ENCODE measurements at places on chromosomes 11 and 22.

- no peak for DNase-seq
Observed at GRCh38 chr11:112238041-112238440, 11.8 kb downstream of the PTS start.

- DNase-seq = no peak
Observed at GRCh38 chr11:64522036-64522435, 69.0 kb upstream of the SLC22A12 start.

- no peak for DNase-seq
Observed at GRCh38 chr11:2869134-2869526, 16.4 kb downstream of the CDKN1C start.

DNA sequence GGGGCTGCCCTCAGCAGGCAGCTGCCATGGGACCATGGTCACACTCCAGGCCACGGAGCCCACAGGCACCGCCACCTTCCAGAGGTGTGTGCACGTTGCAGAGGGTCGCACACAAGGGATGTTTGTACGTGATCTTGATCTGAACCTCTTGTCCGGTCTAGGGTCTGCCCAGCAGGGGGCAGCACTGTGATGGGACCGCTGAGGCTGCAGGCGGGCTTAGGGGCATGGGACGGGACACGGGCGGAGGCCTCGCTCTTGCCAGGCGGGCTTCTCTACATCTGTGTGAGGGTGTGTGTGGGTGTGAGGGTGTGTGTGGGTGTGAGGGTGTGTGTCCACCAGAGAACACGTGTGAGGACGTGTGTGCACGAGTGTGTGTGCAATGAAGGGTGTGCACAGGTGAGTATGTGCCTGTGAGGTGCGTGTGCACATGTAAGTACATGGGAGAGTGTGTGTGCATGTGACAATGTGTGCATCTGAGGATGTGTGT lies 52.4 kb downstream of the CACNA1I start:
- DNase-seq = peak; percentile 51

DNA sequence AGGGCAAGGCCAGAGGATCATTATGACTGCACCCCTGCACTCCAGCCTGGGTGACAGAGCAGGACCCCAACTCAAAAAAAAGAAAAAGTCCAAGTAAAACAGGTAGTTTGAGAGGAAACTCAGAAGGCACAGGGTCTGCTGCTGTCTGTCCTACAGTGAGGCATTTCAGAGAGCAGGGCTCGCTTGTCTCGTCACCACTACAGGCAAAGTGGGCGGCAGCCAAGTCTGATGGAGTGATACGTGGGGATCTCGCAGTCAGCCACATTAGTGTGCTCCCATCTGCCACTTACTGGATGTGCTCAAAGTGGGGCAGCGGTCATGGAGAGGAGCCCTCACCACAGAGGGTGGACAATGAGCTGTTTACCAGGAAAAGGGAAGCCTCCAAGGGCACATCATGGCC lies 42.1 kb downstream of the PI4KA start:
- DNase-seq = no peak

DNA sequence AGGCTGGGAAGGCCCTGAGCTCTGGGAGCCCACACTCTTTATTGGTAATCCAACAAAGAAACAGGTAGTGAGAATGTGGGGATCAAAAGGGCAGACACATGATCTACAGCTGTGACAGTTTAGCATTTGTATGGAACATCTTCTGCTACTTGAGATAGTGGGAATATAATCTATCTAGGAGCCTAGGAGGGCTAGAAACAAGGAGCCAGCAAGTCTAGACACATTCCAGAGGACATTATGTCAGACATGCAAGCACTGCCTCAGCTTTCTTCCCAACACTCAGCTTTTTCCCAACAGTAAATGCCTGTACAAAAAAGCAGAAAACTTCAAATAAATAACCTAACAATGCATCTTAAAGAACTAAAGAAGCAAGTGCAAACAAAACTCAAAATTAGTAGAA lies 1150.6 kb upstream of the RAG2 start:
- no peak for DNase-seq

GRCh38 chr22:23029521-23030228 lies 40.6 kb upstream of the GNAZ start:
- no peak for DNase-seq

DNA sequence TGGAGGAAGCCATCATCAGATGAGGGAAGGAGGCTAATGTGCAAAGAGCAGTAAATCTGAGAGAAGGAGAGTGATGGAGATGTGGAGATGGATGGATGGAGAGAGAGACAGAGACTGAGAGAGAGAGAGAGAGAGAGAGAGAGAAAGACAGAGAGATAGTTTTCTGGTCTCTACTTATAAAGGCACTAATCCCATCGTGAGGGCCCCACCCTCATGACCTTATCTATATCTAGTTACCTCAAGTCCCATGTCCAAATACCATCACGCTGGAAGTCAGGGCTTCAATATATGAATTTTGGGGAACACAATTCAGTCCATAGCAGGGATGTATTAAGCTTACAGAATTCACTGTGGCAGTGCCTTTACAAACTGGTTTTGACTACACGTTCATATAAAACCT lies 21.2 kb upstream of the ELF5 start:
- no peak for DNase-seq

DNA sequence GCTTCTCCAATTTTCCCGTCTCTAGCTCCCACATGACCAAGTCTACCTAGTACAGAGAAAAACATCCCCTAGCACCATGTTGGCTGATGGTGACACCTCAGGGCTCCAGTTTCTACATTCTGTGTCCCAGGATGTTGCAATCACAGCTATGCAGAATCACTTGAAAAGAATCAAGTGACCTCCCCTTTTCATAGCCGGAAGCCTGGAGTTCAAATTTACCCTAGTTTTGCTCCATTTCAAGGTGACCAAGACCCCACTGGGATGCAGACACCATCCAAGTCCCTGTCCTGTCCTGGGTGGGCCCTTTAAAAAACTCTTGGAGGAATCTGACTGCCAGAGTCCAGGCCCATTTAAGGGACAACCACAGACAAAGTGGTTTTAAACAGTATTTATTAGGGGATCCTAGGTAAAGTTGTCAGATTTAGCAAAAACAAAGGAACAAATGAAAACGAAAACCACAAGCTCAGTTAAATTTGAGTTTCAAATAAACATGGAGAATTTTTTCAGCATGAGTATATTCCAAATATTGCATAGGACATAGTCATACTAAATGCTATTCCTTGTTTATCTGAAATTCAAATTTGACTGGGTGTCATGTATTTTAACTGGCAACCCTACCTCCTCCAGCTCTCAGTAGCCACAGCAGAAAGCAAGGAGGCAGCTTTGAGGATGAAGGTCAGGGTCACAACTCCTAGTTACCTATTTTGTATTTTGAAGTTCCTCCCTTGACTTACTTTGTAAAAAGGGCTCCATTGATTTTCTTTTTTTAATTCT lies 52.4 kb downstream of the MIAT start:
- no peak for DNase-seq

GRCh38 chr11:118265954-118266353 lies 1.9 kb upstream of the MPZL2 start:
- no peak for DNase-seq

GRCh38 chr11:27626269-27626937 lies 73.9 kb downstream of the BDNF start:
- no peak for DNase-seq

DNA sequence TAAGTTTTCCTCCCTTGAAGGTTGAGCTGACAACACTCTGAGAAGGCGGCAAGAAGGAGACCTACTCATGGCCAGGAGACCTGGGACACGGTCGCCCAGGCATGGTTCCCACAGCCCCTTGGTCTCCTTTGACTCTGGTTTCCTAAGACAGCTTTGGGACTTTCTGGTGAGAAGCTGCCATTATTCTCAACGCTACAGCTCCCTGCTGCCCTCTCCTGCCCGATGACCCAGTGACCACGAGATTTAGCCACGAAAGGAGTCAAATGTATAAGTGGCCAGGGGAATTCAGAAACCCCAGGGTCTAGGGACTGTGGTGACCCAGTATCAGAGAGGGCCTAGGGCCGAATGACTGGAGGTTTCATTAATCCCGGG lies 699 bp upstream of the SDF2L1 start:
- peak; percentile 86 for DNase-seq

- DNase-seq = no peak
Observed at GRCh38 chr11:124902616-124903015, 5.0 kb upstream of the ROBO4 start.

DNA sequence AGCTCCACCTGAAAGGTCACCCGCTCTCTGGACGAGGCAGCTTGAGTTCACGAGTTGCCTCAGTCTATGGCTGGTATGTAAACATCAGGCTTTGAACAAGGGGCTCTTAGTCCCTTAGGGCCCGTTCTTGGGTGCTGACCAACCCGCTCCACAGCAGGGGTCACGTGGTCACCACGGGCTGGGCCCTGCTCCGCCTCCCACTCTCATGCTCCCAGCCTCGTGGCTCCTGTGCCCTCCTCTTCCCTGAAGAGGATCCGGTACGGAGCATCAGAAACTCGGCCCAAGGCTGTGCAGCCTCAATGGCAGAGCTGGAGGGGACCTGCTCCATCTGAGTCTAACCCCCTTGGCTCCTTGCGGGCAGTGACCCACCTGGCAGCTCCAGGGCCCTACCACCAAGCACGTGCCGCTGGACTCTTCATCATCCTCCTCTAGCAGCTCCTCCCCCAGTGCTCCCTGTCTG lies 54.2 kb upstream of the TTLL12 start:
- DNase-seq = no peak

GRCh38 chr11:87030458-87031054 lies 7.2 kb upstream of the TMEM135 start:
- peak; percentile 48 for DNase-seq

- DNase-seq = no peak
Observed at GRCh38 chr11:128580612-128581011, 6.7 kb downstream of the ETS1 start.

DNA sequence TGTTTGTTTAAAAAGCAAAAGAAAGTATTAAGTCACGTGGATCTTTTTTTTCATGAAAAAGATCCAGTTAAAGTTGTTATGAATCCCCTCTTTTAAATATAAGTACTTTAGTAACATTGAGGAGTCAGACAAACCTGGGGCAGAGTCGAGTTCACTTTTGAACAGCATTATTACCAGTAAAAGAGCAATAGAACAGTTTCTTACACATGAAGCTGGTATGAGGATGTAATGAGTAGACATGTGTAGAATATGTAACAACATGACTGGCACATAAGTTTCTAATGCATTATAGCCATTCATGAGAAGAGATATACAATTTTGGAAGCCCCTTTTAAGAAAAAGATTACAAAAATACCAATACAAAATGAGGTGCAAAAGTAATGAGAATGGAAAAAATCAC lies 7.6 kb upstream of the MUC15 start:
- DNase-seq = no peak

DNA sequence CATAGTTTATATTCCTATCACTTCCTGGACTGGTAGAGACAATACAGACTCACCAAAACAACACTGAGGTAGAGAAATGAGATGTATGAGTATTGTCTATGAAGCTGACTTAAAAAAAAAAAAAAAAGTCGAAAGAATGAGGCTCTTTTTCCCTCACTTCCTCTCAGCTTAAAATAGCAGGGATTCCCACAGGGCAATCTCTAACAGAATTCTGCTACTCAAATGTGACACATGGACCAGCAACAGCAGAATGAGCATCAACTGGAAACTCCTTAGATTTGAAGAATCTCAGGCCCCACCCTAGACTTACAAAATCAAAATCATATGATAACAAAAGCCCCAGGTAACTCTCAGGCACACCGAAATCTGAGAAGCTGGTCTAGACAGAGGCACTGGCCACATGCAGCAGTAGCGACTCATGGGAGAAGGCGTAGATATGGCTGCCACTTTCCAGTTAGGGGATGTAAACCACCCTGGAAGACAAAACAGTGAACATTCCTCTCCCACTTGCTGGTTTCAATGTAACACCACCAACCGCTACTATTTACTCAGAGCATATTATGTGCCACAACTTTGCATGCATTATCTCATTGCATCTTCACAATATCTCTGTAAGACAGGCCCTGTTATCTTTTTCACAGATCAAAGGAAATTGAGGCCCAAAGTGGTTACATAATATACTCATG lies 128.0 kb downstream of the RBFOX2 start:
- peak; percentile 35 for DNase-seq

GRCh38 chr11:737366-737765 lies 9.9 kb upstream of the TALDO1 start:
- no peak for DNase-seq

DNA sequence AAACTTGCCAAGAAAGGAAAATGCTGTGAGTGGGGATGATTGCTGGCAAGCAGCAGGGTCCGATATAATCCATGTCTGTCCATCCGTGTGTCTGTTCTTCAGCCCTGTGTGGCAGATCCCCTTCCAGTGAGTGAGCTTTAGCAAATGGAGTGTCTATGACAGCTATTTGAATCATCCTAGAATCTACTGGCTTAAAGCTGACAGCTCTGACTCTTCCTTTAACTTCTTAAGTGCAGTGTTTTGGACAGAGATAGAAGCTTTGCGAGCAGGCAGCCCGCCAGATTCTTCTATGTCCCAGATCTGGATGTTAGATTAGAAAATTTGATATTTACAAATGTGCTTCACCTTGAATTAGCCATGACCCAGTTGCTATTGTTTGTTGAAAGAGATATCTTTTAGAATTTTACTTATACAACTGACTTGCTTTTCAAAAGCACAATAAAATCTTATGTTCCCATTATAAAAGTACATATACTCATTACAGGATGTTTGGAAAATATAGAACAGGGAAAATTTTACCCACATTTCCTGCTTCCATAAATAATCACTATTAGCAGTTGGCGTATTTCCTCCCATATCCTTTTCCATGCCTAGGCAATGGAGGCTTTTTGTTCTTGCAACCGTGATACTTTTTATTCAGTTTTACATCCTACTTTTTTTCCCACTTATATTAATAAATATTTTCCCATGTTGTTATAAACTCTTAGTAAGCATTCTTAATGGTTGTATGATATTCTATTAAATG lies 124.5 kb downstream of the COMMD9 start:
- DNase-seq = no peak

GRCh38 chr22:27352426-27352825 lies 449.1 kb downstream of the MN1 start:
- DNase-seq = no peak

DNA sequence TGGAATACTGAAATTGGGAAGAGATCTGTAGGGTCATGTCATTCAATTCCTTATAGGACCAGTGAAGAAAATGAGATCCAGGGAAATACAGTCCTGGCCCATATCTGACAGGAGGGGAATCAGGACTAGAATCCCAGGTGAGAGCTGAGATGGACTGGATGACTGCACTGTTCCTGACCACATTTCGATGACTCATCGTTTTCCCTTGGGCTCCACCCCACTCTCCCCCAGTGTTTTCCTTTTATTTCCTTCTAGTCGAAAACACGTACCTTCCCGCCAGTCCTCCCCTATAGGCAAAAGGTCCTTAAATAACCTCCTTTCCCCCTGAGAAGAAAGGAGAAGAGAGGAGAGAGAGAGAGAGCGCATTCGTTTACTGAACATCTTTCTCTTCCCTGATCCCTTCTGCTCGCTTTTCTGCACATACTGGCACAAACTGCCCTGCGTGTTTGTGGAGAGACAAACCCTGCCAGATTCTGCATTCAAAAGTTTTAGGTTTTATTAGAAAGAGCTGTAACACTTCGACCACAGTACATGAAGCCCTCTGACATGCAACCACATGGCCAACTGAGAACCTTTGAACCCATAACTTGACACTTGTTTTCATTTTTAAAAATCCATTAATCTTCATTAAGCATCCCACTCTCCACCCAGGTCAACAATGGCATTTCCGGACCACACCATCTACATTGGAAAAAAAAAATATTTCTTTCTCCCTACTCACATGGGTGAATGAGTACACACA lies 565.7 kb downstream of the METTL15 start:
- no peak for DNase-seq
